ENCODE measurements at places on chromosomes 1 and 21.

DNA sequence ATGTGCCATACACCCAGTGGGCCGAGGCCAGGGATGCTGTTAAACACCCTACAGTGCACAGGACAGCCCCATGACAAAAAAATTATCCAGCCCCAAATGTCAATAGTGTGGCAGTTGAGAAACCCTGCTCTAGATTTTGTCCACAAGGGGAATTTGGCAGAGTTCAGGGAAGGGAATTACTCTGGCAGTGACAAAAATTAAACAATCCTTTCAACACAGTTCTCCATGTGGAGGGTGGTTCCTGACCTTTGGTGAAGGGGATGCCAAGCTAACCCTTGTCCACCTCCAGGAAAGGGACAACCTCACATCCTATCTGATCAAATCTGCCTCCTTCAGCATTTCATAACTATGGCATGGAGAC is 28.4 kb upstream of the CD84 start:
- DNase-seq: no peak

DNA sequence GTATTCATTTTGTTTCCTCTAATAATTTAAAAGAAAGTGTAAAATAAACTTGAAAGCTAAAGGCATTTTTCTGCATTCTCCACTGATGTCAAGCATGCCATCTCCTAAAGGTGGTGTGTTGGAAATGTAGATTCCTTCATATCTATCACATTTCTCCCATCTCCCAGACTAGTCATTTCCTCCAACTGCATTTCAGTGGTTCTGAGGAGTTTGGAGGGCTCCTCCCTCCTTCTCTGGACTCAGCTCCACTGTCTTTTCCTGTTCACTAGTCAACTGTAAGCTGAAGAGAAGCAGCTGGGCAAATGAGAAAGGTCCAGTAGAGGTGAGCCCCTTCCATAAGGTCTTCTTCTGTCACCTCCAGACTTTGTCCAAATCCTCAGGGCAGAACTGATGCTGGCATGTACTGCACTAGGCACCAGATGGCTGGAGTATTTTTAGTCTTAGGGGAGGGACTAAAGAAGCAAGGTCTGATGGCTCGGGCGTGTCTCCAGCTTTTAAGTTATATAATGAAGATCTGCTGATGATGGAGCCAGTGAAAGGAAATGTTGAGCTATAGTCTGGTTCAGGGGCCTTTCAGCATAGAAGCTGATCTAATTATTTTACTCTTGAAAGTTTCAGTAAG is 186.1 kb downstream of the NTNG1 start:
- DNase-seq: no peak

DNA sequence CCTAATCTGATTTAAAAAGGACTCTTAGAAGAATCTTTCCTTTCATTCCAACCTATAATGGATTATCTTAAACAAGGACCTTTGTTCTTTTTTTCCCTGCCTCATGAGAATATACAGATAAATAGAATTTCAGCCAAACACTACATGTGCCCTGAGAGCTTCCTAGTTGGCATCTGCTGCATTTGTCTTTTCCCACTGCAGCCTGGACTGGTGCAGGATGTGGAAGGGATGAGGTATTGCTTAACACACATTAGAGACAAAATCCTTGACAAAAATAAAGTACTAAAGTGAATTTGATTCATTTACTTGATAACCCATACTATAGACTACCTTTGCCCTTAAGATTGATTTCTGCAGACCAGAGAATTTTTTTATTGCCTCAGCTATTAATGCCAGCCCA is 59.5 kb downstream of the PALMD start:
- DNase-seq: no peak

GRCh38 chr1:153553096-153553495 is 4.0 kb upstream of the S100A3 start:
- DNase-seq: no peak

DNA sequence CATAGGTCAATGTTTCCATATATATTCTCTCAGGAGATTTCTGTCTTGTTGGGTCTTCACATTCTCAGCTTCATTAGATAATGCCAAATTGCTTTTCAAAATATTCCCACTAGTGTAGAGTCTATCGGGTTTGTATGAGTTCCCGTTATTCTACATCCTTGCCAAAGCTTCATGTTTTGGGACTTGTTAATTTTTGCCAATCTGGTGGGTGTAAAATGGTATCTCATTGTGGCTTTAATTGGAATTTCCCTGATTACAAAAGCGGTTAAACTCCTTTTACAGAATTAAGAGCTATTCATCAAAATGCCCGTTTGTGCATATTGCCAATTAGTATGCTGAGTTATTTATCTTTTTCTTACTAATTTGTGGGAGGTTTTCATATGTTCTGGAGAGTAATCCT is 708.4 kb upstream of the ADAMTS5 start:
- no peak for DNase-seq

- no peak for DNase-seq
These were observed 5.1 kb upstream of the SSR2 start for GRCh38 chr1:156025876-156026275.

GRCh38 chr1:76666499-76666898 is 200.8 kb upstream of the ST6GALNAC5 start:
- no peak for DNase-seq

GRCh38 chr1:204077979-204078696 is 5.2 kb downstream of the SOX13 start:
- DNase-seq: no peak

GRCh38 chr1:100349246-100349645 is 3.1 kb upstream of the CDC14A start:
- no peak for DNase-seq

DNA sequence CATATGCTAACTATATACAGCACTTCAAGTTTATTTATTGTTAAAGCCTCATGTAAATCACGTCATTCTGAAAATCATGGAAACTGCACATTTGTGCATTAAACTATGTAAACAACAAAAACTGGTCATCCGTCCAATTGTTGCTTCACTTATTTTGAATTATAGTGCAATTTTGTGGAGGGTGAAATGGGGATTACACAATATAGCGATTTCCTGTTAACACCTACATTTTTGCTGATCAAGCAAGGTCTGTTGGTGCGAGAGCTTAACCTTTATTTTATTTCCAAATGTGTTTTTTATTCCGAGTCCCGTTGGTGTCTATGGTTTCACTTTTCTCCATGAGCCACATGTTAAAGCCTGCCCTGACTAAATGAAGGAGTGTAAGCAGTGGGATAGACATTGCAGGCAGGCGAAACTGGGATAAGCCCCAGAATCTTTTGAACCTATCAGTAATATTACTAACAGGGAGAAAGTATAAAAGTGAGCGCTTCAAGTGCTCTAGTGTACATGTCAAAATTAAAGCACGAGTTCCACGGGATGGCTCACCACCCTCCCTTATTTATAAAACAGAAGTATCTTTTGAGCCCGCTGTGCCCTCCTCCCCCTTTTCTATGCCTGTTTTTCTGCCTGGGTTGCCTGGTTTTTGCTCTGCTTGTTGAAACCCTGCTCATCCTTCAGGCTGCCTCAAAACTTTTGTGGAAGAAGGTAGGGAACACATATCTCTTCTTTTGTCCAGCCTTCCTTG is 120.7 kb downstream of the NFIA start:
- DNase-seq: no peak

DNA sequence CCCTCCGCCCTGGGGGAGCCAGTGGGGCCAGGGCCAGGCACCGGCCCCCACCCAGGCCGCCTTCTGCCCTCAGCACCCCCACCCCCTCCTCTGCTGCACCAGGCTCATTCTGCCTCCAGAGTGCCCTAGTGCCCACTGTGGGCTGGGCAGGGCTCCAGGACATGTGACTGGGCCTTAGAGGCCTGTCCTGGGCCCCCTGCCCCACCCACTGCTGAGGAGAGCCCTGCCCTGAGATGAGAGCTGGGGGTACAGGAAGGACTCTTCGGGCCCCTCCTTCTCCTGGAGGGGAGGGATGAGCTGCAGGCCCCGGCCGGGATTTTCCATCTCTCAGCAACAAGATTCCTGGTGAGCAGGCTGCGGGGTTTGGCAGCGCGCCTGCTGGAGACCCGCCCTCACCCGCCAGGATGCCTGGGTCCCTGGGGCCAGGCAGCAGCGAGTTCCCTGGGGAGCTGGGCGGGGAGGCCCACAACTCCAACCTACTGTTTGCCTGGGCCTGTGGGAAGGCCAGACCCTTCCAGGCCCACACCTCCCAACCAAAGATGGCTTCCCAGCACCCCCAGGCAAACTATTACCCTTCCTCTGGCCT is 14.0 kb downstream of the AHDC1 start:
- DNase-seq: no peak

DNA sequence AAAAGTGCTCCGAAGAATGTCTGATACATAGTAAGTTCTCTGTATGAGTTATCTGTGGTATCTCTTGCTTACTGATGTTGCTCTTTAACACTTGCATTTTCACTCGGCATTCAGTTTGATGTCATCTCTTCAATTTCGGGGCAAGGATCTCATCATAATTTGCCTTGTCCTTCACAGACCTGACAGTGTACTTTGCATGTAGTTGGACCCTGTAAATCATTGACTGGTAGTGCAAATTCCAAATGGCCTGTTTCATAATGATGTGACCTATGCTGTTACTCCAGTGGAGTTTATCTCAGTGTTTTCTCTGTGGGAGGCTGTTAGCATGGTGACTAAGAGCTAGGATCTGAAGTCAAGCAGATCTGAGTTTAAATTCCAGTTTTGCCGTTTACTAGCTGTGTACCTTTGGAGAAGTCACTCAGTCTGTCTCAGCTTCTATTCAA is 34.2 kb upstream of the ABCD3 start:
- DNase-seq: no peak

GRCh38 chr1:54812801-54813484 is 11.8 kb upstream of the TTC22 start:
- no peak for DNase-seq

GRCh38 chr1:211811126-211811525 is 19.4 kb downstream of the LPGAT1 start:
- no peak for DNase-seq

GRCh38 chr1:69567652-69568420 is at the start of gene LRRC7:
Gene LRRC7 (plus strand): TSS chr1:69567922. CDS start chr1:69568640, 718 bp downstream.
- no peak for DNase-seq

GRCh38 chr21:14630556-14631069 is 84.5 kb upstream of the SAMSN1 start:
- no peak for DNase-seq

GRCh38 chr1:184188037-184188436 is 136.5 kb downstream of the TSEN15 start:
- no peak for DNase-seq

DNA sequence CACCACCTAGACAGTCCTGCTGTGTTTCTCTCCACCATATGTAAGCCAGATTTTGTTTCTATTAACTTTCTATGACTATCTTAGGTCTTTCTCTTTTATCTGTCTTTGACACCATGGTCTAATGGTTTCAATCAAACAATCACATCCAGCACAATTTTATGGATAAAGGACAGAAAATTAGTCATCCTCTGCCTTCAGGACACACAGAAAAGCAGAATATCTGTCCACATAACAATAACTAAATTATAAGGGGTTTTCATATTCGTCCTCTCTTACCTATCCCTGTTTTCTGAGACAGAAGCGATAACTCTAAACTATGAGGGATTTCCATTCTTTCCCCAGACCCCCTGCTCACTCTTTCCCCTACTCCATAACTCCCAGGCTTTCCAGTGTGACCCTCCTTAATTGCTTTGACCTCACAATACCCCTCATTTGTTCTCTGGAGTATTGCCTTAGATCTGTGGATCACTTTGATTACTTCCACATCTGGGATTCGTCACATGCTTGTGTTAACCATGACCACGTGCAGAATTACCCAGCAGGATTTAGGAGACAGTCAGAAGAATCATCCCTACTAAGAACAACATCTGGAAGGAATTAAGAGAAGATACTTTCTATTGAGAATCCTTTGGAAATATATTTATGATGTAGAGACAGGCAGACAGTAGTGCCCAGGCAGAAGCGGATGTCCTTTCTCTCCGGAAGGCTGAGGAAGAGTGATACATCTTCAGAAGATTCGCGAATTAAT is 108.2 kb upstream of the GREM2 start:
- DNase-seq: no peak

DNA sequence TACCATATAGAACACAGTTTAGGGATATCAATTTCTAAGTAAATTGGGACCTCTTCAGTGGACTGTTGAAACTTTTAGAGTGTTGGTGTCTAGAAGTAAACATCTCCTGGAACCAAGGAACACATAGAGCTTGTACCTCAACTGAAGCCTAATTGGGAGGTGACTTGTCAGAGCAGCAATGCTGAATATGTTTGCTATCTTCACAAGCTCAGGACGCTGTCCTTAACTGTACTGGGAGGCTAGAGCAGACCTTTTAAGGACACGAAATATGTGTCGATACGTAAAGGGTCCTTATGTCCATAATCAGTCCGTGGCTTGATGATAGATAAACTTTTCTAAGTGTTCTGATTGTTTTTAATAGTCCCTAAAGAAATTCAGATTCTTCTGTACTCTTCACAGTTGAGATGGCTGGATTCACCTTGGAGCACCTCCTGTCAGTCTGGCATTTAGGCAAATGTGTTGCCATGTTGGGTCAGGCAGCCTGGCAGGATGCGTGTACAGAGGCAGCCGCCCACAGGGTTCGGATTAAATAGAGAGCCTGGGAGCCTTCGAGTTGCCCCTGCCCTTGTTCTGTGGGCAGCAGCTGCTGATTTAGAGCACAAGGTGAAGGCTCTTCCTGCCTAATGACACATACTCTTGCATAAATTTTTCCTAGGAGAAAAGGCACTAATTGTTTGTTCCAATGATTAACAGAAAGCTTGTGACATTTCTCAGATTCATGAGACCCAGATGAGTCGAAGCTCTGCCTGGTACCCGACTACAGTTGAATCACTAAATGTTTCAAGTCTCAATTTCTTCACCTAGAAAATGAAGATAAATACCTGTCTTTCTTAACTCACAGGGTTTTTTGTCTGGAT is 3.6 kb downstream of the ACTN2 start:
- no peak for DNase-seq

DNA sequence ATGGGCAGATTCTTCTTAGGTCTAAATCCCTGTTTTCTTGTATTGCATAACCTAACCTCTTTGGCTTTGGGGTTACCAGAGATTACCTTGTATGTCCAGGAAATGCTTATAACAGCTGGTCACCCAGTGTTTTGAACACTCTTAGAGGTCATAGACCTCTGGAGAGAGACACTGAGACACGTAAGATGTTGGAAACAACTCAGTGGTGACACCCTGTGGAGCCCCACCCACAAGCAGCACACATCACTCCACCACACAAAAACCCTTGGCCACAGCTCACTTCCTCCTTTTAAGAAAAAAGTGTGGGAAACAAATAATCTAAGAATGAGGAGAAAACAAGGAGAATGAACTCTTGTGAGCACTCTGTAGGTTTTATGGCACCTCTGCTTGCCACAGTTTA is 26.3 kb upstream of the CYP4B1 start:
- DNase-seq: no peak

GRCh38 chr1:203215573-203215972 is 13.9 kb downstream of the CHIT1 start:
- DNase-seq: no peak

DNA sequence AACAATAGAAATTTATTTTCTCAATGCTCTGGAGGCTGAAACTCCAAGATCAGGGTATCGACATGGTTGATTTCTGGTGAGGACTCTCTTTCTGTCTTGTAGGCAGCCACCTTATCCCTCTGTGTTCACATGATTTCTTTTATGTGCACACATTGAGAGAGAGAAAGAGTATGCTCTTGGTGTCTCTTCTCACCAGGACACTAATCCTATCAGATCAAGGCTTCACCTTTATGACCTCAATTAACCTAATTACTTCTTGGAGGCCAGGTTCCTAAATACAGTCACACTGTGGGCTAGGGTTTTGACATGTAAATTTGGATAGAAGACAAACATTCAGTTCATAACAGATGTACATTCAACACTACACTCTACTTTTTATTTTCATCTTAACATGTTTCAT is 1094.2 kb upstream of the ADGRL2 start:
- no peak for DNase-seq
